Activated CD8-positive, alpha-beta memory T cell treated with anti-CD3 and anti-CD28 coated beads, Interleukin-2, amount 50 U/mL, for 4 hours (primary cell): ENCODE measurements at places on chromosomes 1 and 21.
A peak's percentile ranks its signal among the peaks of the same experiment; 100 is the strongest.

- DNase-seq: peak; percentile 66
These were observed 40.9 kb upstream of the TMEM52 start for GRCh38 chr1:1959840-1960479.

GRCh38 chr1:100347009-100347966, 5.0 kb upstream of the CDC14A start:
- DNase-seq: no peak

DNA sequence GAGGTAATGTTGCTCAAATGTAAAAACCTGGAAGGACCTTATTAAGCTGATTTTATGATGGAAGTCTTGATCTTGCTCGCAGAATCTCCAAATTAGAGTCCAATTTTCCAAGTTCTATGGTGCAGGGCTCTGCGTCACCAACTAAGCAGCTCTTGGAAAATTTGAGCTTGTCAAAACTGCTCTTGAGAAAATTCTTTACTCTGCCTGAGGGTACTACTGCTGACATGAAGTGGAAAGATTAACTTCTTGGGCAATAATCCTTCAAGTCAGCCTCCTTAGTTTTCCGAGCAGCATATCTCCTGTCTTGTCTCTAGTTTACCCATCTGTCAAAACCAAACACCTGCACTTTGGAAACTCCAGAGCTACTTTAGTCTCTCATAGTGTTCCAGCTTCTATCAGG, 293.7 kb downstream of the KCTD3 start:
- DNase-seq: no peak

GRCh38 chr21:36068748-36069398, 951 bp upstream of the CBR1 start:
- DNase-seq: no peak

DNA sequence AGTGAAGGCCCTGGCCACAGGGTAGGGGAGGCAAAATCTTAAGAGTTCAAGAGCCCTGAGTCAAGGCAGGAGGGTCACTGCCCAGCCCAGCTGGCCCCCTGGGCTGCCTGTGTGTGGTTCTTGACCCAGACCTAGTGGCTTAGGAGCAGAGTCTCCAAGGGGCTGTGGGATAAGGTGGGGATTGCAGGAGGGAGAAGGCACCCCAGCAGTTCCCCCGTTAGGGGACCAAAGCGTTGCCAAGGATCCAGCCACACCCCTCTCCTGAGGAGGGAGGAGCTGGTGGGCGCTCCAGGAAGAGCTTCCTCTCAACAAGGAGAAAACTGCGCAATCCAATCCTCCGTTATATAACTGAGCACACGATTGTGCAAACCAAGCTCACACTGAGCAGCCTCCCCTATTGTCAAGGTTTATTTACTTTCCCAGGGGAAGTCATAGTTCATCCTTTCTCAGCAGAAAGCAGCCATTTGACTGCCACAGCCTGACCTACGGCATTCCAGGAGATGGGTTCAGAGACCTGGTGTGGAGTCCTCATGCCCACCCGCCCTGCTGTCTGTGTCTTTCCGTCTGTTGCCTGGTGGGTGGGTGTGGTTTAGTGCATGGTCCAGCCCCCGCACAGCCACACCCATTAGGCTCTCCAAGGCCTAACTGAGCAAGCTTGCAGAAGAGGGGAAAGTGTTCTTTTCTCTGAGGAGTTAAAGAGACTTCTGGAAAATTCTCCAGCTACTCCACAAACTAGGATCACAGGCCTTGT, 3.5 kb downstream of the EPHX1 start:
- no peak for DNase-seq

- no peak for DNase-seq
These were observed 7.5 kb upstream of the GATAD2B start for GRCh38 chr1:153929981-153930948.

DNA sequence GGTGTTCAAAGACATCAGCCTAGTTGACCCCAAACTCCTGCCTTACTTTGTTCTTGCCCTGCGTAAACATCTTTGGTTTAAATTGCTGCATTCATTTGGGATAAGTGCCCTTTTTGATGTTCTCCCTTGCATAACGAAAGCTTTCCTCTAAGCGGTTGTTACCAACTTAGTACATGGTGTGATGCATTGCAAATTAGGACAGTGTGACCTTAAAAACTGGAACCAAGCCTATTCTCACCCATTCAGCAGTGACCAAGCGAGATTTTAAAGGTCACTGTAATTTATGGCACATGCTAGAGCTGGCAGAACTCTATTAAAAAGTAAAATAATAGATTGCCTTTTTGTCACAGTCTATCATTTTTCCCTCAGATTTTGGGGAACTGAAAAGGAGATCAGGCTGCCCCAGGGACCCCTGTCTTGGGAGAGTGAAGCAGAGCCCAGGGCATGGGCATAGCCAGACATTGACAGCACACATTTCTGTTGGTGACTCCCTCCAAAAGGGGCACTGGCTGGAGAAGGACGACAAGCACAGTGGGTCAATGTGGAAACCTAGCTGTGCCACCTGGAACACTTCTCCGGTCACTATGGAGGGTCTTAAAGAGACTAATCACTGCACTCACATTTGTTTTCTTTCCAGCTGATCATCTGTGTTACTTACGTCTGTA, 63.9 kb downstream of the KCNK1 start:
- no peak for DNase-seq

- DNase-seq: no peak
These were observed 31.2 kb downstream of the SDC3 start for GRCh38 chr1:30877205-30877912.
